Mesangial cell (primary cell): ENCODE measurements at places on chromosomes 4 and X. TPM values are rescaled to one million over a fixed set of nuclear protein-coding genes. Genes with fewer than 3 reads are reported as not detected.

Gene FGF5
- total RNA-seq, result 3.5 and 4.7 TPM in 2 replicates

Gene CABS1
- total RNA-seq, result not detected in 2 replicates

Gene CXCL3
- 1.6 and 4.1 TPM in 2 replicates for total RNA-seq

Gene TEX13A
- not detected in 2 replicates for total RNA-seq

Gene PCDH7
- 26.2 and 70.2 TPM in 2 replicates for total RNA-seq

Gene PRAF2
- 27.7 and 35.4 TPM in 2 replicates for total RNA-seq

Gene JCHAIN
- total RNA-seq, result not detected in 2 replicates

Gene ASB12
- under 0.01 TPM in 1 of 2 replicates, not detected in the other for total RNA-seq

Gene PRR32
- total RNA-seq, result not detected in 2 replicates

Gene TMPRSS11E
- total RNA-seq, result not detected in 2 replicates

Gene NLGN3
- 0.16 and 0.89 TPM in 2 replicates for total RNA-seq

Gene IL9R
- total RNA-seq, result not detected in 2 replicates

Gene MAGEA11
- not detected in 2 replicates for total RNA-seq

Gene SPACA5B
- total RNA-seq, result not detected in 2 replicates

Gene PRICKLE3
- total RNA-seq, result 9.8 and 10.8 TPM in 2 replicates

Gene PFKFB1
- total RNA-seq, result not detected in 2 replicates

Gene AMELX
- total RNA-seq, result not detected in 2 replicates

Gene JADE3
- 4.6 and 7.6 TPM in 2 replicates for total RNA-seq

Gene KIF4A
- total RNA-seq, result 0.76 and 23.8 TPM in 2 replicates

Gene CLCN4
- 5.5 and 6.6 TPM in 2 replicates for total RNA-seq

Gene NUP62CL
- 0.38 and 1.8 TPM in 2 replicates for total RNA-seq

Gene UGT2B17
- 0.25 TPM in 1 of 2 replicates, not detected in the other for total RNA-seq

Gene XAGE1B
- not detected in 2 replicates for total RNA-seq

Gene RRH
- total RNA-seq, result not detected in 2 replicates

Gene UBA6
- total RNA-seq, result 28.3 and 56.2 TPM in 2 replicates

Gene FGF13
- 0.16 and 2.3 TPM in 2 replicates for total RNA-seq

Gene PPP2R2C
- total RNA-seq, result not detected in 2 replicates

Gene GDPD2
- total RNA-seq, result 0.25 TPM in 1 of 2 replicates, not detected in the other

Gene CT45A10
- total RNA-seq, result not detected in 2 replicates

Gene GUCY1A1
- total RNA-seq, result 0.81 and 10.4 TPM in 2 replicates

Gene NPFFR2
- 1.8 and 3.4 TPM in 2 replicates for total RNA-seq

Gene MBNL3
- 1.9 and 6.4 TPM in 2 replicates for total RNA-seq

Gene KLF8
- 0.49 and 0.89 TPM in 2 replicates for total RNA-seq

Gene ATOH1
- not detected in 2 replicates for total RNA-seq

Gene PNMA6F
- total RNA-seq, result not detected in 2 replicates

Gene PABPC4L
- 0.81 and 1.4 TPM in 2 replicates for total RNA-seq

Gene OPRPN
- total RNA-seq, result not detected in 2 replicates

Gene IL13RA1
- 18.7 and 43.9 TPM in 2 replicates for total RNA-seq

Gene EGFL6
- total RNA-seq, result under 0.01 TPM in 1 of 2 replicates, not detected in the other

Gene DCX
- under 0.01 TPM in 1 of 2 replicates, not detected in the other for total RNA-seq

Gene BST1
- total RNA-seq, result 12.8 and 18.6 TPM in 2 replicates
